NCI-H524 treated with DMSO at 0.1 percent for 48 hours (cell line): ENCODE measurements at places on chromosomes 12 and 14.
A peak's percentile ranks its signal among the peaks of the same experiment; 100 is the strongest.

DNA sequence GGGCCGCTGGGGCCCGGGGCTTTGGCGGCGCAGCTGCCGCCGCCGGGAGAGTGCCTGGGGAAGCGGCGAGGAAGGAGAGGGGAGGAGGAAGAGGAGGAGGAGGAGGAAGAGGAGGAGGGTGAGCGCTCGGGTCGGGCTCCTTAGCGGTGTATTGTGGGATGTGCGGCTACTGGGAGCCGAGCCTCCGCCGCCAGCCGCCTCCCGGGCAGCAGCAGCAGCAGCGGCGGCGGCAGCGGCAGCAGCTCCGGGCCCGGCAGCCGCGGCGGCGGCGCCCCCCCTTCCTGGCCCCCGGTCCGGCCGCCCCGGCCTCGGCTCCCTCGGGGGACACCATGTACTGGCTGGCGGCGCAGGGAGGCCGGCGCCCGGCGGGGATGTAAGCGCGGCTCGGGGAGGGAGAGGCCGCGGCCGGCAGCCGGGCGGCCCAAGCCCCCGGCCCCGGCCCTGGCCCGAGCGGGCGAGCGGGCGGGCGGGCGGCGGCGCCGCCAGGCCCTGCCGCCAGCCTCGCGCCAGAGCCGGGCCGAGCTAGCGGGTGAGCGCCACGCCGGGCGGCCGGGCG lies at the start of gene SETD1B:
TSS of gene SETD1B (plus strand) at position 149 of the 556 bp plus-strand sequence. CDS start 729 bp downstream, outside the sequence.
- no peak for DNase-seq

DNA sequence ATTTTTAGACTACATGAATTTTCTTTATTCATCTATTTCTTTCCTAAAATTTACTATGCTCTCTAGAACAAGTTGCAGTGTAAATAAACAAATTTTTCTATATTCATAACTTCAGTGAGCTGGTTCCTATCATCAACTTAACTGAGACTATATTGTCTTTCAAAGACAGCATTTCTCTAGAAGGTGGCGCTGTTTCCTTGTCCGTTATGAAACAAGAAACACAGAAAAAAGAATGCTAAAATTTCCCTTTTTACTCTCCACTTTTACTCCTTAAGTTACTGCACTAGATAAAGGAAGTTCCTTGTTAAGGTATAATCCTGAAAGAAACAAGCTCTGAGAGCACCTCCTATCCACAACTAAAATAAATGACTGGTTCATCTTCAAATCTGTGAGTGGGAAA lies 8.2 kb upstream of the CLEC2A start:
- no peak for DNase-seq

- DNase-seq, result no peak
These were observed 30.0 kb downstream of the TESC start for GRCh38 chr12:117069101-117069797.

- DNase-seq, result no peak
These were observed 11.7 kb downstream of the EPS8 start for GRCh38 chr12:15777355-15778012.

DNA sequence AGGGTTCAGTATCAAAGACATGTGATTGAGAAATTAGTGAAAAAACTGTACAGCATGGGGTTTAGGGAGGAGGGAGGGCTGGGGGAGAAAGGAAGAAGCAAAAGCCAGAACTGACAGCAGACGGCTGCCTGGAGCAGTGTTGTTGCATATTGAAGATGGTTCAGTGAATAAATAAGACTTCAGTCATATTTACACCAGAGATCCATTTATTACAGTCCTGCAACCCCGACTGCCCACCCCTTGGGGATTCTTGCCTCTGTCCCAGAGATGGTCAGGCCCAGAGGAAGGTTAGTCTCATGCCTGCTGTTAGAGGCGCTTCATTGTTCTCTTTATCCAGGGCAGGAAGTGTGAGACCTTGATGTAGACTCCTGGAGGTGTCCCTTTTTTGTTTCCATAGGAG lies 3.2 kb downstream of the GZMH start:
- no peak for DNase-seq

GRCh38 chr12:79552192-79552591 lies 138.6 kb downstream of the PAWR start:
- no peak for DNase-seq

DNA sequence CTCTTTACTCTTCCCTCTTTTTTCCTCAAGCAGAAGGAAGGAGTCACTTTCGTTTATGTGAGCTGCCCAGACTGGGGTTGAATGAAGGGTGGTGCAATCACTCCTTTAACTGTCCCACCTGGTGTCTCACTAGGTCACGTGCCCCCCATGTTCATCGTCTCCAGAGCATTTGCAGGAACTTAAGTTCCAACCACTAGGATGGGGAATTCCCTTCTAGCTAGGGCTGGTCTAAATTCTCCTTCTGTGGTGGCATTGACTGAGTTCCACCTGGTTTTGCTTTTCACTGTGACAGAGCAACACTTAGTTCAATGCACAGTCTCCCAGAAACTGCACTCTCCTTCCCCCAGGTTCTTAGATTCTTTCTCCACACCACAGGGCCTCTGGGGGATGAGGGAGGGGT lies 9.5 kb downstream of the FANCM start:
- no peak for DNase-seq

- no peak for DNase-seq
These were observed 108.5 kb downstream of the PHLDA1 start for GRCh38 chr12:75922944-75923642.

GRCh38 chr14:70018713-70019211 lies 139.5 kb downstream of the SMOC1 start:
- no peak for DNase-seq

DNA sequence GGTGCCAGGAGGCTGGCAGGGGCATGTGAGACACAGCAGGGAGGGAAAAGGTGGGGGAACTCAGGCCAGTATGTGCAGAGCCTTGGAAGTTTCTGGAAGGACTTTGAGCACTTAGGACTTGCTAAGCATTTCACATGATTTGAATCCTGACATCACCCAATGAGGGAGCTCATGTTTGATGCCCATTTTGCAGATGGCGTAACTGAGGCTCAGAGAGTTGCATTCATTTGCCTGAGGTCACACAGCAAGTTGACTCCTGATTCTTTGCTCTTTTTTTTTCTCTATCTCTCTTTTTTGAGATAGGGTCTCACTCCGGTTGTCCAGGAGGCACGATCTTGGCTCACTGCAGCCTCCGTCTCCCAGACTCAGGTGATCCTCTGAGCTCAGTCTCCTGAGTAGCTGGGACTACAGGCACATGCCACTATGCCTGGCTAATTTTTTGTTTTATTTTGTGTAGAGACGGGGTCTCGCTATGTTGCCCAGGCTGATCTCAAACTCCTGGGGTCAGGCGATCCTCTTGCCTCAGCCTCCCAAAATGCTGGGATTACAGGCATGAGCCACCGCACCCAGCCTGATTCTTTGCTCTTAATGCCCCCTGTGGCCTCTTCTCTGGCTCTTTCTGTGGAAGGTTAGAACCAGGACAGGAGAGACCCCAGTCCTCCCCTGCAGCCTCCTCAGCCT lies 246.1 kb downstream of the RBM19 start:
- no peak for DNase-seq

GRCh38 chr12:75709503-75709902 lies 198.1 kb upstream of the KRR1 start:
- no peak for DNase-seq

GRCh38 chr12:132200800-132201199 lies 56.5 kb downstream of the NOC4L start:
- DNase-seq, result no peak

DNA sequence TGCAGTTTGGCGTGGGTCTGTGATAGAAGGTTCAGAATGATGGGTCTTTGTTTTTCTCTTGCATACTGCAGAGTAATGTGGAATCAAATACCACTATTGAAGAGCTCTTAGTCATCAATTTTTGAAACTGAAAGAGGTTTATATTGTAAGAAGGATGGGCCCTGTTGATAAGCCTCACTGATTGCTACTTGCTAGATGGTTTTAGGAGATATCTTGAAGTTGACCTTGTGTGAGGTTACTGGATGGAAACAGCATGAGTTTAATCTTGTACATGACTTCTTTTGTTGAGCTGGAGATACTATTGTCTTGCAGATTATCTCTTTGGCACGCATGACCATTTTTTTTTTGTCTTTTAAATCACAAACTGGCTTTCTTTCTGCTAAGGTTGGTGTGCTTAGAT lies 13.8 kb downstream of the BICD1 start:
- DNase-seq, result no peak

DNA sequence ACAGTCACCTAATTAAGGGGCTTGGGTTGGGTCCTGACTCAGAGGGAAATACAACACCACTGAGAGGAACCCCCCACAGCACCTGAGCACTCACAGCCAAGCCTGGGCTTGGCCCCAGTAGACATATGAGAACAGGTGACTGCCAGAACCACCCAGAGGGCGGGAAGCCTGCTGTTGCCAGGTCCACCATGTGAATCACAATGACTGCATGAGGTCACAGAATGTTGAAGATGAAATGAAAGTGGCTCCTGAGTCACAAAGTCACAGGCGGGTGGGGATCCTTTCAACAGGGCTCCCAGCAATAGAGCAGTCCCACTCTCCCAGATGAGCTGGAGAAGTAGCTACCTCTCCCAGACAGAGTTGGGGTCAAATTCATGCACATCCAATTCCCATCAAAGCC lies at the start of gene LRRC74A:
TSS of gene LRRC74A (plus strand) at position 287 of the 400 bp plus-strand sequence. CDS start 290 bp downstream, outside the sequence.
- no peak for DNase-seq

GRCh38 chr14:77290705-77291104 lies 19.7 kb upstream of the NGB start:
- no peak for DNase-seq

- no peak for DNase-seq
These were observed 1.2 kb downstream of the CPSF6 start for GRCh38 chr12:69240631-69240995.

DNA sequence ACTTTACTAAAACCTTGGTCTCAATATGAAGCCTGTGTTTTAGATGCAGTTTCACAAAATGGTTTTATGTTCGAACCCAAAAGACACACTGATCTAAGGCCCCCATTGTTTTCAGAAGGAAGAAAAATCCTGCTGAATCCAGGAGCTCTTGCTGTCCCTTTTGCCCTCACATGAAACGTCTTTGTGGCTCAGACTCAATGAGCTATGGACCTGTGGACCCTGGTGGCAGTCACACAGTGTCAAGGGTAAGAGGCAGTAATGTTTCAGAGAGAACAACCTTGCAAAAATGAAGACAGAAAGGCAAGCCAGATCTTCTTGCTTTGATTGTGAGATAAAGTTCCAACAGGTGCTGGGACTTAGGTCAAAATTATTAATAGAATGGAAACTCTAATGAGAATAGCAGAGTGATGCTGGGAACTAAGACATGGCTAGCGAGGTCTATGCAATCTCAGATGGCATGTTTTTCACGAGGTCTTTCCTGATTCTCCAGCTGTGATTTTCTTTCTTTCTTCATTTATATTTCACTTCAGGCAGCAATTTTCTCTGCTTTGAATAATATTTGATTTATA lies 164.9 kb upstream of the SLC38A2 start:
- DNase-seq, result no peak

GRCh38 chr14:92513966-92514843 lies 624 bp downstream of the RIN3 start:
- DNase-seq, result no peak

GRCh38 chr14:98946940-98947339 lies 325.1 kb downstream of the BCL11B start:
- DNase-seq, result no peak

DNA sequence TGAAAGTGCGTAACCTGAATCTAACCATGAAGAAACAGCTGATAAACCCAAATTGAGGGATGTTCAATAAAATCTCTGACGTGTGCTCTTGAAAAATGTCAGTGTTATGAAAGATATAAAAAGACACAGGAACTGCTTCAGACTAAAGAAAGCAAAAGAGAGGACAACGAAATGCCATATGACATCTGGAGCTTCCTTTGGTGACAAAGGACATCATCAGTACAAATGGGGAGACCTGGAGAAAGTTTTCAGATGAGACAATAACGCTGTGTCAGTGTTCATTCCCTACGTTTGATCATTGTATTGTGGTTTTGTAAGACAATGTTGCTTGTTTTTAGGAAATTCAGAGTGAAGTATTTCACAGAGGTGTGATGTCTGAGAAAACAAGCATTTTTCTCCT lies 125.9 kb upstream of the MAP1LC3B2 start:
- DNase-seq, result no peak

GRCh38 chr12:6333566-6333965 lies 8.3 kb downstream of the TNFRSF1A start:
- DNase-seq, result no peak

DNA sequence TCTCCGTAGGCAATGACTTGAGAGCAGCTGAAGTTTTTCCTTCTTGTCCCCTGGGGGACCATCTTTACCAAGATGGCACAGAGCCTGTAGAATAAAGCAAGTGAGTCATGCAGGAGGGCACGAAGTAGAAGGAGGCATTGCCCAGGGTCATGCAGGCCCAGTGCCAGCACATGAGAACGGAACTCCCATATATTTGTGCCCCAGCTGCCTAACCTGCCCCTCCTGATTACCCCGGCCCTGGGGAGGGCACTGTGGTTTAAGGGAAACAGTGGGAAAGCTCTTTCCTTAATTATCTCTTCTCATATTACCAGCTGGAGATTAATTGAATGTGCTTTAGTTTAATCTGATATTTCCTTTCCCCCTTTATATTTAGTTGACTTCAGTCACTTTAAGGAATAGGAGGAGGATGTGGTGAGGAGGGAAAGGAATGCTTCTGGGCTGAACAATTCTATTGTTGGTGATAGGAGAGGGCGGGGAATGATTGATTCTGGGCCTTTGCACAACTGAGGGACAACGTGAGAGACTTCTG lies 51.9 kb downstream of the RASSF8 start:
- DNase-seq, result peak; percentile 56

GRCh38 chr12:127126260-127126628 lies 1140.7 kb upstream of the TMEM132C start:
- no peak for DNase-seq

DNA sequence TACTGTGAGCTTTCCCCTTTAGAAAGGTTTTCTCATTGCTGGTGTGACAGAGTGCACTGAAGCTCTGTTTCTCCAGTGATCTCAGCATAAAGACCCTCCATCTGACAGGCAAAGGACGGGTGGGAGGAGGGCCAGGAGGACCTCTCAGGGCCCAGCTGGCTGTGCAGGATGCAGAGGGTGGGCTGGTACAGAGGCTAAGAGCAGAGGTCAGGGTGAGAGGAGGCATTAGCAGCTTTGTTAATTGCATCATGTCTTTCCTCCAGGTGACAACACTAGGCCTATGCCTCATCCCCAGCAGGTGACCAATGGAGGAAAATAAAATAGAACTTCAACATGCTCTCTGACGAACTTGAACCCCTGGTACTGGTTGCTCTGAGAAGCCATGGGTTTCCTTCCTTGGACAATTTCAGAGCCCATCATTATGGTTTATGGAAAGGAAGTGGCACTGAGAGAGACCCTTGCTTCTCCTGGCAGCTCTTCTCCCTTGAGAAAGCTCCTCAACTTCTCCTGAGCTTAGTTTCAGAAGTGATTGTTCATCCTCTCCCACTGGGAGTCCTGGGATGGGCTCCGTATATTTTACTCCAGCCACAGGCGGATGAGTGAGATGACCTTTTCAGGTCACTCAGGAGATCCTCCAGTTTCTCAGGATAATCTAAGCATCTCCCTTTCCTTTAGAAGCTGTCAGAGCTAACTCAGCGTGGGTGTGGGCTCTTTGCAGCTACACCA lies 45.8 kb upstream of the ATP23 start:
- DNase-seq, result no peak
